ENCODE measurements at places on chromosomes 3 and 15. TPM values are rescaled to one million over a fixed set of nuclear protein-coding genes. Genes with fewer than 3 reads are reported as not detected.

Gene SLC6A1
- total RNA-seq: under 0.01 TPM

Gene LNP1
- 6.4 TPM for total RNA-seq

Gene MYRIP
- total RNA-seq: 0.11 TPM

Gene GABRB3
- not detected for total RNA-seq

Gene CELF6
- total RNA-seq: 0.46 TPM

Gene CHRM5
- 0.06 TPM for total RNA-seq

Measured in LHCN-M2 (cell line).